ENCODE measurements at places on chromosomes 1 and 21.

- DNase-seq: no peak
Observed at GRCh38 chr1:94247138-94248094, 10.0 kb upstream of the ARHGAP29 start.

DNA sequence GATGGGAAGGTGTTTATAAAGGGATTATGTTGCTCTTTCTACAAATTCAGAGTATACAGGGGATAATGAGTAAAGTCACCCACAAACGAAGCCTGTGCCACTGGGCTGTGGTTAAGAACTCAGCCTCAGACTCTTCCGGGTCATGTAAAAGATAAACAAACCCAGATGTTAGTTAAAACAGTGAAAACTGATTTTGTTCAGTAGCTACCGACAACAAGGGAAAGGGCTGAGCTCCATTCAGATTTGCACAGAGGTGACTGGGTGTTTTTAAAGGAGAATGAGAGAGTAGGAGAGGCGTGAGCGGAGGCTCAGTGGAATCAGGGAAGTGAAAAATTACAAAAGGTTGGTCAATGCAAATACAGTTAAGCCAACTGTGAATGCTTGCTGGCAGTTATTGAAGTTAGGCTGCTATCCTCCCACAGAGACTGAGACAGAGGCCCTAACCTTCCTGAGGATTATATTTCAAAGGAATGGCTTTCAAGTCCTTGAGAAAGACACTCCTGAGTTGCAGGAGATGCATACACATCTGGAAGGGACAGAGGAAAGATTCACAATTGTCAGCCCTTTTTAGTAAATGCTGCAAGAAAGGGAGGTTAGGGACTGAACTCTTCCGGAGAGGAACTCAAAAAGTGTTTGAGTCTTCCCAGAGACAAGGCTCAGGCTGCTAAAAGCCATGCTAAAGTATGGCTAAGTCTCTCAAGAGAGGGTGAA lies 29.9 kb upstream of the SAMD13 start:
- DNase-seq: no peak

GRCh38 chr21:18744840-18745239 lies 341.3 kb upstream of the TMPRSS15 start:
- no peak for DNase-seq

- no peak for DNase-seq
Observed at GRCh38 chr1:101257500-101258325, 20.9 kb downstream of the S1PR1 start.

DNA sequence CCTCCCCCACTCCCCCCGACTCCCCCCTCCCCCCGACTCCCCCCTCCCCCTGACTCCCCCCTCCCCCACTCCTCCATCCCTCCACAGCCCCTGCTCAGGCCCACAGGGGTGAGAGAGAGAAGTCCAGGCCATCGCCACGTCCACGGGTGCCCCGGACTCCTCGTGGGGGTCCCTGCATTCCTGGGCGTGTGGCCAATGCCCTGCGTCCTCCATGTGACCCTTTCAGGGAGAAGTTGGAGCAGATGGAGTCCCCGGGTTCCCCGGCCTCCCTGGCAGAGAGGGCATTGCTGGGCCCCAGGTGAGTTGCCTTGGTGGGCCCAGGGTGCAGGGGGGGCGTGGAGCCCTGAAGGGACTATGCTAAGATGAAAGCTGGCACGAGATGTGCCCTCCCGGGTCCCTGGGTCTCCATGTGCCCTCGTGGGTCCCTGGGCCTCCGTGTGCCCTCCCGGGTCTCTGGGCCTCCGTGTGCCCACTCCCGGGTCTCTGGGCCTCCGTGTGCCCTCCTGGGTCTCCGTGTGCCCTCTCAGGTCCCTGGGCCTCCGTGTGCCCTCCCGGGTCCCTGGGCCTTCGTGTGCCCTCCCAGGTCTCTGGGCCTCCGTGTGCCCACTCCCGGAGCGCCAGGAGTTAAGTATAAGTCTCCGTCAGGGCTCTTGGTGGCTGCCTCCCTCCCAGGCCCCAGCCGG lies 52.0 kb downstream of the SLC19A1 start:
- DNase-seq: no peak
